Activated T-cell treated with anti-CD3 and anti-CD28 coated beads for 48 hours (primary cell): ENCODE measurements at places on chromosomes 16 and 17.

DNA sequence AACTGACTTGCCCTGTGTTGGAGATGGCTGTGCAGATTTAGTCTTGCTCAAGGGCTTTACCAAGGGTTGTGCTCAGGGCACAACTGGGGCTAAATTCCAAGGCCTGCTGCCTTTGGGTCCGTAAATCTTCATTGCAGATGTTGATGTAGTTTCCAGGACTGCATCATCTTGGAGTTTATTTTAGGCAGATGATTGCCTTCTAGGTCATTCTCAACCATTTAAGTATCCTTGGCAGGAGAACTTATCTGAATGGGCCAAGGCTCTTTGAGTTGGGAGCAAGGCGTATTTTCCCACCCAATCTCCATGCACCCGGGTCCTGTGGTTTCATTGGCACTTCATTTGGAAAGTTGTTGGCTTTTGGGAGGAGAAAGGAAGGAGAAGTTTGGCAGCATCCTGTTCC, 200.3 kb downstream of the MSI2 start:
- DNase-seq = no peak

DNA sequence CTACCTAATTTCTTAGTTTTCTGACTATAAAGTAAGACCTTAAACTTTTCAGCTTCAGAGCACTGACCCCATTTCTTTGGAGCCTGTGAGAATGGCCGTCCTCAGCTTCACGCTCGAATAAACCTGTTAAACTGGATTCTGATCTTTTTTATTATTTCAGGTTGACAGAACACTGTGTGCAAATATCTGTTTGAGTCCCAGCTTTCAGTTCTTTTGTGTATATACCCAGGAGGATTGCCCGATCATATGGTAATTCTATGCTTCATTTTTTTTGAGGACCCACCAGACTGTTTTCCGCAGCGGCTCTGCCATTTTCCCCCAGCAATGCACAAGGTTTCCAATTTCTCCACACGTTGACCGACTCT, 19.8 kb upstream of the KCNH6 start:
- DNase-seq = no peak

DNA sequence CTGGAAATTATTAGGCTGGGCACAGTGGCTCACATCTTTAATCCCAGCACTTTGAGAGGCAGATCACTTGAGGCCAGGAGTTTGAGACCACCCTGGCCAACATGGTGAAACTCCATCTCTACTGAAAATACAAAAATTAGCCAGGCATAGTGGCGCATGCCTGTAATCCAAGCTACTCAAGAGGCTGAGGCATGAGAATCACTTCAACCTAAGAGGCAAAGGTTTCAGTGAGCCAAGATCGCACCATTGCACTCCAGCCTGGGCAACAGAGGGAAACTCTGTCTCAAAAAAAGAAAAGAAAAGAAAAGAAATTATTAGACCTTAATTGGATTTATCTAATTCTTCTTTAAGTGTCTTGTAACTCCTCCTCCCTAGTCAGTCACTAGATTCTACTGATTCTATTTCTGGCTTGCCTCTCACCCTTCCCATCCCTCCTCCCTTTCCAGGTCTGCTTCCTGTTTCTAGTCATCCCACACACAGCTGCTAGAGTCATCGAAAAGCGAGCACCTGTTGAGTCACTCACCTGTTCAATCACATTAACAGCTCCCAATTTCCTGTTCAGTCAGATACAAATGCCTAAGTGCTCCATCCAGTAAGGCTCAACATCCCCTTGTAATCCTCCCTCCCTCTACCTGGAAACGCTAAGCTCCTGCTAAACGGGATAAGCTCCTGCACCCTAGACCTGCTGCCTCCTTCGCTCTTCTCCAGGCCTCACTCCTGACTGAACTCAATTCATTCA, 34.6 kb downstream of the ERN1 start:
- DNase-seq = no peak

- DNase-seq = no peak
Measured at GRCh38 chr16:1383556-1383955, 30.9 kb downstream of the UNKL start.

GRCh38 chr17:78675316-78675616, 98.1 kb upstream of the DNAH17 start:
- no peak for DNase-seq

DNA sequence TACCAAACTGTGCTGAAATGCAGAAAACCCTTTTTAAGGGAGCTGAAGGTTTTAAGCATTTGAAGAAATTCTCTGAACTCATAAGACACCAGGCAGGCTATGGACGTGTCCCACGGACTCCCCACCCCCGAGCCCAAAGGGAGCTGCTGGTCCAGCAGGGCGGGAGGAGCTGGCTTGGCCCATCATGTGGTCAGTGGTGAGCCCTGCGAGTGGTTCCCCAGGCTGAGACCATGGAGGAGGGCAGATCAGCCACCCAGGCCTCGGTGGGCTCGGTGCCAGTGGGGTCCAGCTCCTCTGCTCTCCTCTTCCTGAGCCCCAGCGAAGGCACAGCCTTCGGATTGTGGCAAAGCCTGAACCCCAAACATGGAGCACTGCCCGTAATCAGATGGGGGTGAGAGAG, 27.0 kb downstream of the LGALS3BP start:
- DNase-seq = no peak

DNA sequence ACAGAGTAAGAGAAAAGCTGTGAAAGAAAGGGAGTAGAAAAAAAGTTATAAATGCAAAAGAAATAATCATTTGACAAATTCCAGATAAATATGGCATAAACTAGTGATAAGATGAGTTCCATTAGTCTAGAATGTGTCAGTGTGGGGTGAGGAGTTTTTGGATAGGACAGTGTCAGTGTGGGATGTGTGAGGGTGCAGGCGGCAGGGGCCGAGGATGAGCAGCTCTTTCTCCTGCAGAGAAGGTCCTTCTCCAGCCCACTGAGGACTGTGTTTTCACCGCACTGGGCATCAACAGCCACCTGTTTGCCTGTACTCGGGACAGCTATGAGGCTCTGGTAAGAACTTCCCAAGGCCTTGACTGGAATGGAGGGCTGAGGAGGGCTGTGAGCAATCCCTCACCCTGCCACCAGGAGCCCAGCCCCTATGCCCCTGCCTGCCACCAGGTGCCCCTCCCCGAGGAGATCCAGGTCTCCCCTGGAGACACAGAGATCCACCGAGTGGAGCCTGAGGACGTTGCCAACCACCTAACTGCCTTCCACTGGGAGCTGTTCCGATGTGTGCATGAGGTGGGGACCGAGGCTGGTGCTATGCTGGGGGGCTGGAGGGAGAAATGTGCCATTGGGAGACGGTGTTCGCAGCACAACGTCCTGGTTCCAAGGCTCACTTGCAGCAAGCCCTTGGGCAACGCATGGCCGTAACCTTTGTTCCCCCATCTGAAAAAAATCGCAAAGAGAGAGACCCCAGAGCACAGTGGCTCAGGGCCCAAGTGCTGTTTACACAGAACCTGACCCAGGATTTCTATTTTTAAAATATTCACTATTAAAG, 13.1 kb downstream of the RAPGEFL1 start:
- peak; percentile 34 for DNase-seq

DNA sequence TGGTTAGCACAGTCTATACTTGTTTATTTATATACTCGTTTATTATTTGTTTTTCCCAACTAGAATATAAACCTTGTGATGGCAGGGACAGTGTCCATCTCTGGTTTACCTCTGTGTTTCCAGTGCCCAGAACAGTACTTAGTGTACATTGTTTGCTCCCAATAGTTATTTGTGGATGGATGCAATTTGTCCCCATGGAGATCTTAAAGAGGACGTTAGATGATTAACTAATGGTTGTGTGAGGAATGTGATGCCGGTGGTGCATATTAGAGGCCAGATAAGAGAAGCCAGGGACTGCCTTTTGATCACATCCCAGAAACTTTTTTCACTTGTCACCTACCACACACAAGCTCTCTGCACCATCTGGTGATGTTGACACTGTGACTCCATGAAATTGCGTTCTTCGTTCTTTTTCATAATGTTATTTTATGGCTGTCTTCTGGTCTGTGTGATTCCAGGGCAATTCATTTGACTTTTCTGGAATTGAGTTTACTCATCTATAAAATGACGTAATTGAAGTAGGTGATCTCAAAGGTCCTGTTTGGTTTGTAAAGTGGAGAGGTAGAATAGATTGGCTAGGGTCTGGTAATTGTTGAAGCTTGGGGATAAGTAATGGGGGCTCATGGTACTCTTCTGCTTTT, 1.2 kb downstream of the COX10 start:
- no peak for DNase-seq

- DNase-seq = no peak
Measured at GRCh38 chr17:61805399-61805798, 57.9 kb downstream of the BRIP1 start.

- no peak for DNase-seq
Measured at GRCh38 chr17:57422574-57423164, 166.3 kb downstream of the MSI2 start.

DNA sequence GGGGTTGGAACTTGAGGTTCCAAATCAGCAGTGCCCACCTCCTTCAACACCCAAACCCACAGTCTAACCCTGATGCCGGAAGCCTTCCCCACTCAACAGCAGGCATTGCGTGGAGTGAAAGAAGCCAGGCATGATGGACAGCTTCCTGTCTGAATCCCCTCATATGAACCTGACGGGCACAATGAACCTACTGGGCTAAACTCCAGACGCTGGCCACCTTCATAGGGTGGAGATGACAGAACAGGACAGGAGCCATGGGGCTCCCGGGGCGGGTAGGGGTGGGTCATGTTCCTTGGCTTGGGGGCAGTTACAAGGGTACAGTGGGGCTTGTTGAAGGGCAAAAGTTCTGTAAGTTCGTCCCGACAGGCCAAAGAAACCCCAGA, 460 bp upstream of the HSBP1 start:
- DNase-seq = no peak

- DNase-seq = no peak
Measured at GRCh38 chr16:53822936-53823529, 119.1 kb downstream of the FTO start.

DNA sequence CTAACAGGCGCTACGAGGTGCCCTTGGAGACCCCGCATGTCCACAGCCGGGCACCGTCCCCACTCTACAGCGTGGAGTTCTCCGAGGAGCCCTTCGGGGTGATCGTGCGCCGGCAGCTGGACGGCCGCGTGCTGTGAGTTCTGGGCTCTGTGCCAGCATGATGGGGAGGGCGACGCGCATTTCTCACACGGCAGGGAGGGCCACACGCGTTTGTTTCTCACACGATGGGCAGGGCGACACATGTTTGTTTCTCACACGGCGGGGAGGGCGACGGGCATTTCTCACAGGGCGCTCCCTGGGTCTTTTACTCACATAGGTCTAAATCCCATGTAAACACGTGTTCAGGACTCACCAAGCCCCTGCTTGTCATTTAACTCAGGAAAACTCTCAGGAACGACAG, 4.4 kb downstream of the GAA start:
- no peak for DNase-seq

- no peak for DNase-seq
Measured at GRCh38 chr16:84207879-84208278, 16.9 kb downstream of the ADAD2 start.

- DNase-seq = no peak
Measured at GRCh38 chr17:37107406-37108083, 158.8 kb downstream of the AATF start.

GRCh38 chr16:75287708-75288107, 36.3 kb upstream of the BCAR1 start:
- no peak for DNase-seq

DNA sequence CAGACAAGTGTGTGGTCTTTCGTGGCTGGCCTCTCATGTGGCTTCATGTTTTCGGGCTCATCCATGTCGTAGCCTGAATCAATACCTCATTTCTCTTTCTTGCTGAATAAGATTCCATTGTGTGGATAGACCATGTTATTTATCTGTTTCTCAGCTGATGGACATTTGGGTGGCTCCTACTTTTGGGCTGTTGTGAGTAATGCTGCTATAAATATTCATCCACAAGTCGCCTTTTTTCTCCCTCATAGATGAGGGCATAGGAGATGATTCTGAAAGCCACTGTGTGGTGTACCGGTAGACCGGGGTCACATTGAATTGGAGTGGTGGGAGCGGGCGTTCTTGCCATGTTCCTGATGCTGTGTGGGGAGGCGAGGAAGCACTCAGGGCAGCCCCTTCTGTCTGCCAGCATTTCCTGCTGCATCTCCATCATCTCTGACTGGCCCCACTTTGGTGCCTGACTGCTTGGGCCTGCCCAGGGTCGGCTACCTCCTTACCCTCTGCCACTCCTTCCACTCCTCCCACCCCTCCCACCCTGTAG, 40.1 kb downstream of the PRMT7 start:
- DNase-seq = no peak

DNA sequence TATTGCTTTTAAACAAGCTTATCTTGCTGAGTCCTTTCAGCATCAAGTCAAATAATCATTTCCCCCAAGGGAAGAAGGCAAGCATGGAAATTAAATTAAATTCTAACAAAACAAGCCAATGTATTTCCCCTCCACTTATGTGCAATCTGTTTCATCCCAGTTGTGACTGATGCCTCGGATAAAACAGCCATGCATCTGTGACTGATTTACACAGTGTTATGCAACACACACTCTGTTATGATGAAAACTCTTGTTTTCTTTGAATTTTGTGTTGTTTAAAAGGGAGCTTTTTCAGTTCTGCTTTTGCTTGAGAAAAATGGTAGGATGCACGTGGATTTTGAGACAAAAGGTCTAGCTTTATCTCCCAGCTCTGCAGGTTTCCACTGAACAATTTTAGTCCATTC, 32.6 kb downstream of the TMEM100 start:
- DNase-seq = no peak

- DNase-seq = no peak
Measured at GRCh38 chr16:66802159-66802558, 775 bp upstream of the TERB1 start.

DNA sequence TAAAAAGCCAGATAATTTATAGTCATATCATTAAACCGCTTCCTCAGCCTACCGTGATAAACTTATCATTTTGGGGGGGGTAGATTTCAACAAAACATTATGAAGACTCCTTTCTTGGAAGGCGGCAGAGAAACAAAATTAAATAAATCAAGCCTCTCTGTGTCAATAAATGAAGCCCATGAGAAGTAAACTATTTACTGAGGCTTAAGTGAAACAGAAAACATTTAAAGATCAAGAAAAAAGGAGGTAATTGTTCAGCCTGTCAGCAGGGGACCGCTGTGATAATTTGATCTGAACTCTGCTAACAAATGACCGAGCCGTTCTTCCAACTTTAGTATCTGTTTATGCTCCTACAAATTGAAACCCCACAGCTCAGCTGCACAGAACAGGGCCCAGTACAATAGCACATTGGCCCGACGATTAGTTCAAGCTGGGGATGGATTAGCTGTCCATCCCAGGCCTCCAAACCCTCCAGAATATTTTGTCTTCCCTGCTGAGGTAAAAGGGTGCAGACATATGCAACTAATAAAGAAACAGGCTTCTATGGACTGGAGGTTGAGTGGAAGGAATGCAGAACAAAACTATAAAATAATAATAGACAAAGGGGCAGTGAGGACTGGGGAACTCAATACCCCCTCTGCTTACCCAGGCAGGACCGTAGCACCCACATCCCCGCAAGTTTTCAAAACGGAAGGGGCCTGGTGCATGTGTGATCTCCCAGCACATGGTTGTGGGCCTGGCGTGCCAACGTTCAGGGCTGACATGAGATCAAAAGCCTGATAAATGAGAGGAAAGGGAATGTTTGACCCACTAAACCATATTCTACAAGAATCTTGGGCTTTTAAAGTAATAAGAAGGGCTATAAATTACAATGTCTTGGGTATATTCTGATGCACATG, 298.1 kb upstream of the IRX5 start:
- no peak for DNase-seq
